Occipital lobe (tissue), 3 donors: ENCODE measurements at places on chromosomes 5 and 9.

DNA sequence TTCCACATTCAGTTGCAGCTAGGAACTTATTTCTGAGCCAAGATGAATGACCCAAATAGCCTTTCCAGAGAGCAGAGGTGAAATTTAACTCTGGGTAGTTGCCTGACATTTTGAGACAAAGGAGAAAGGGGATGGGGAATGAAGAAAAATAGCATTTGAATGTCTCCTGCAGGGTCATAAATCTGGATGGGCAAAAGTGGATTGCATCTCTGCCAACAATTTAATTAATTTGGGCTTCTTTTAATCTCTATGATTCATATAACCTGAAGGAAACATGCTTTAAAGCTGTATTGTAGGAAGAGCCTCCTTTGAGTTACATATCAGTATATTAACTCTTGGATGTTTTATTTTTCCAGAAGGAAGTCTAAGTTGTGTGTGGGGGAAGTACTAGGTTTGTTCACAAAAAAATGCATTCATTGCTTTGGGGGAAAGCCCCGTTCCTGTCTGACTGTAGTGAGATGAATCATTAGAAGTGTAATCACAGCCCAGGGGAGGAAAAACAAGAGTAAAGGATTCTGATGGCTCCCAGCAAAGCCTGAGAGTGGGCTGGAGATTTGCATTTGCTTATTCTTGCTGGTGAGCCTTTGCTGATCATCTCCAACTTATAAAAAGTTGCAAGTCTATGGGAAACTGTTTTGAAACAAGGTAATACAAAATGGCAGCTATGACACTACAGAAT lies 133.0 kb upstream of the IQGAP2 start:
- DNase-seq, result no peak

- no peak for DNase-seq
Measured at GRCh38 chr5:14153932-14154731, 11.0 kb downstream of the TRIO start.

- no peak for DNase-seq
Measured at GRCh38 chr5:73189871-73190376, 16.9 kb downstream of the TMEM174 start.

DNA sequence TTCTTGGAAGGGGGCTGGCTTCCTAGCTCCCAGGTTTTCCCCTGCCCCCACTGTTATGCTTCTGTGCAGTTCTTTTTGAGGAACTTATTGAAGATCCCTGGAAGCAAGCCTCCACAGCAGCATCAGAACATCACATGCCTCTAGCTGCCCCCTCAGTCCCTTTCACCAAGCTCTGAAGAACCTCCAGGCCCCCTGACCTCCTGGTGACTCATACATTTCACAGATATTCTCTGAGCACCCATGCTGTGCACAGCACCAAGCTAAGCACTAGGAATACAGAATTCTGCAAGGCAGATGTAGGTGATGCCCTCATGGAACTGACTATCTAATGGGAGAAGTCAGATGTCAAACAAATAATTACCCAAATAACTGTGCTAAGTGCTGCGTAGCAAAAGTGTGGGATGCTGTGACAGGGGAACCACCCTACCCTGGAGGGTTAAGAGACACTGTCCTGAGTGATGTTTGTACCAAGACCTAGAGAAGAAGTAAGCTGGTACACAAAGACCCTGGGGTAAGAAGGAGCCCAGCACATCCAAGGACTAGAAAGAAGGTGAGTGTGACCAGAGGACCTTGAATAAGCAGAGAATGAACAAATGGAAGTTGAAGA lies 213.7 kb upstream of the NR4A3 start:
- DNase-seq, result no peak

- no peak for DNase-seq
Measured at GRCh38 chr9:111897601-111898137, 1.1 kb downstream of the UGCG start.
